ENCODE measurements at places on chromosomes 2 and 18.
A peak's percentile ranks its signal among the peaks of the same experiment; 100 is the strongest.

GRCh38 chr2:6864923-6865345 lies 773 bp downstream of the CMPK2 start:
- no peak for DNase-seq

DNA sequence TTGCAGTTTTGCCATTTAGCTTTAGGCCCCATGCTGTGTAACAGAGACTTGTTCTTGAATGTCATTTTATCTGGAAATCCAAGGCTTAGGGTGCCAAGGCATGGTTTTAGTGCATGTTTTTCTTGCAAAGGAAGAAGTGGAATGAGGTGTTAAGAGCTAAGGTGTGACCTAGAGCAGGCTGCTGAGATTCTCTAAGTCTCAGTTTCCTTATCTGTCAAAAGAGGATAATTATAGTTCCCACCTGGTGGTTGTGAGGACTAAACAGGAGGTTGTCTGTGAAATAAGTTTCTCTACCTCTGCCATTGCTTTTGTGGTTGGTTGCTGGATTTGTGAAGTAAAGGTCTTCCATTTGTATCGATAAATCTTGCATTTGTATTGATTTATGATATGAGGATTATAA lies 82.0 kb downstream of the TANC1 start:
- no peak for DNase-seq

DNA sequence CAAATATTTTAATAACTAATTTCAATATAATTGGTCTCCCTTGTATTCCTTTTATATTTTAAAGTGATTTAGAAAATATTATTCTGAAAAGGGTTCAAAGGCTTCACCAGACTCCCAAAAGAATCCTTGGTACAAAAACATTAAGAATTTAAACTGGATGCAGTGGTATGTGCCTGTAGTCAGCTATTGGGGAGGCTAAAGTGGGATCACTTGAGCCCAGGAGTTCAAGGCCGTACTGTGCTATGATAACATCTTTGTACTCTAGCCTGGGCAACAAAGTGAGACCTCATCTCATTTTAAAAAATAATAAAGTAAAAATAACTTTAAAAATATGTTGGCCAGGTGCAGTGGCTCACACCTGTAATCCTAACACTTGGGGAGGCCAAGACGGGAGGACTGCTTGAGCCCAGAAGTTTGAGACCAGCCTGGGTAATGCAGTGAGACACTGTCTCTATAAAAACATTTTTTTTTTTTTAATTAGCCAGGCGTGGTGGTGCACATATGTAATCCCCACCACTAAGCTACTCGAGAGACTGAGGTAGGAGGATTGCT lies 14.7 kb downstream of the NCL start:
- DNase-seq, result no peak

GRCh38 chr18:74116633-74117554 lies 30.7 kb downstream of the FBXO15 start:
- DNase-seq, result no peak

DNA sequence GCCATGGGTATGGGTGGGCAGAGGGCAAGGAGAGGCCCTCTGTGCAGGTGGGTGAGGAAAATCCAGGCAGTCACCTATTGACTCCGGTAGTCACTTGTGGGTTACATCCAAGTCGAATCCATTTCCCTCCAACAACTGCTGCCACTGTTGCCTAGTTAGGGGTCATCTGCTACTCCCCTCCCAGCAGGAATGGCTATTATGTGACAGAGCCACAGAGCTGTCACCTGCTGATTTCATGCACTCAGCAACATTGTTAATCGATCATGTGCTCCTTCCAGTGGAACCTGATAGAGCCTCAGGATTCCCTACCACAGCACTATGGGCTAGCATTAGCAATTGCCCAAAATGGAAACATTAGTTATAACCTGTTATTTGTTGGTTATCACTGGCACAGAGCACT lies 31.4 kb downstream of the POLR1A start:
- DNase-seq, result no peak

GRCh38 chr18:13319629-13320028 lies 101.1 kb downstream of the LDLRAD4 start:
- DNase-seq, result no peak

- no peak for DNase-seq
Observed at GRCh38 chr2:135743860-135744259, 2.2 kb downstream of the UBXN4 start.

DNA sequence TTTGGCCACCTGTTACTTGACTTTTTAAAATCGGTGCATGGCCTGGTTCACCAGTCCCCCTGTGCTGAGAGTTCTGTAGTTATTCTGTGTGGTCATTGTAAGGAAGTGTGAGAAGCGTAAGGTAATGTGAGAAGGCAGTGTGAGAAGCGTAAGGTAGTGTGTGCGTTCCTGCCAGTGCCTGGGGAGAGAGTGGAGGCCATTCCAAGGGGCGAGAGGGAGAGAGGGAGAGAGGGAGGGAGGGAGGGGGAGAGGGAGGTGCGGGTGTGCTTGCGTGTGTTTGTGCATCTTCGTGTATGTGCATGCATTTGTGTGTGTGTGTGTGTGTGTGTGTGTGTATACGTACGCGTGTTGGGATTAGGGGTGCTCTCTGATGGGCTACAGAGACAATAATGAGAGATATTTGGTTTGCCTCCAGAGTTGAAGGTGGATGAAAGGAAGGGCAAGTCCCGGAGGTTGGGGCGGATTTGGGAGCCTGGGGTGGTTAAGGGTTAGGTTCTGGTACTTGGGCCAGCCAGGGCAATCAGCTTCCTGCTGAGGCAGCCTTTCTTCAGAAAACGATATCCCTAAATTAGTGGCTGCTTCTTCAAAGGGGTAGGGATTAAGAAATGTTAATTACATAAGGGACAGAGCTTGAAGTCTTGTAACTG lies 53.7 kb downstream of the SGPP2 start:
- no peak for DNase-seq

DNA sequence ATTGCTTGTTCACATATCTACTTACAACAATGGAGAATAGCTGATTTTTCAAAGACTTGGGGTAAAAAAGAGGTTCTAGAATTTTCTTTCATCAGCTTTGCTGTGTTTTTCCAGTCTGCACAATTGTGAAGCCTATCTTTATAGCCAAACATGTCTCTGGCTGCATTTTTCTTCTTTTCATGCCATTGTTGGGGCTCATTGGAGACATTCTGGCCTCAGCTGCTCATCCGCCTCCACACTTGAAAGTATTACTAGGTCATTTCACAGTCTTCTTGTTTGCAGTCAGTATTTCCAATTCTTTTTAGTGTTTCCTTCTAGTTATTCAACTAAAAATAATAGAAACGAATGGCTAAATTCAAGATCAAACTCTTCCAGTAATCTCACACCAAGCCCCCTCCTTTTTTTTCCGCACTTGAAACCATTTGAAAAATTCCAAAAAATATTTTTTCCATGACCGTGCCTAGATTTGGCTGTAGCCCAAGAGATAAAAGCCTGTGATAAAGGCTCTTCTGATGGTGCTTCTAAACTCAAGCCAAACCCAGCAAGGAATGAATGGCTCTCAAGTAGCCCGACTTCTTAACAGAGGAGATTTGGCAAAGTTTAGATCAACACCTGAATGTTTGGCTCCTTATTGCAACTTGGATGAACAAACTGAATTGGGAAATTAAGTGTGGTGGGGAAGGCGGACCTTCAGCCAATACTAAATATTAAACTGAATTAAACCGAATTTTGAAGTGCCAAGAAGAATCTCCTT lies 103.4 kb downstream of the NRP2 start:
- no peak for DNase-seq

DNA sequence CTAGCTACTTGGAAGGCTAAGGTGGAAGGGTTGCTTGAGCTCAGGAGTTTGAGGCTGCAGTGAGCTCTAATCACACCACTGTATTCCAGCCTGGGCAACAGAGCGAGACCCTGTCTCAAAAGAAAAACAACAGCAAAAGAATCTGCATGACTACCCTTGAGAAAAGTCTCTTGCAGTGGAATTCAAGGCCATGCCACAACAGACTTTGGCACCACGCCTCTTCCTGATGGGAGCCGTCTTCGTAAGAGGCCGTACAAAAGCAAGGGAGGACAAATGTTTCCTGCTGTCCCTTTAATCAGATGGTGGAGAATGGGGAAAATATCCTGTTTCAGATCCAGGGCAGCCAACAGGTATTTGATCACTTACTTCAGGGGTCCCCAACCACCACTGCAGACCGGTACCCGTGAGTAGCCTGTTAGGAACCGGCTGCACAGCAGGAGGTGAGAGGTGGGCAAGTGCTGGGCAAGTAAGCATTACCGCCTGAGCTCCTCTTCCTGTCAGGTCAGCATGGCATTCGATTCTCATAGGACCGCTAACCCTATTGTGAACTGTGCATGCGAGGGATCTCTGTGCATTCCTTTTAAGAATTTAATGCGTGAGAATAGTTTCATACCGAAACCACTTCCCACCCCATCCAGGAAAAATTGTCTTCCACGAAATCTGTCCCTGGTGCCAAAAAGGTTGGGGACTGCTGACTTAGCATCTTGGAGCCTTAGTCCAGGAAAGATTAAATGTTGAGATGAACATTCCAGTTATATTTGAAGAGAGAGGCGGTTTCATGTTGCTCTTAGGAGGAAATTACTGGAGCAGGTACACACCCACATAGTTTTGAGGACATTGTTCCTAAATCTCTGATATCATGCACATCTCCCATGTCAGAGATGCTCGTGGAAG lies 94.4 kb upstream of the XPO1 start:
- no peak for DNase-seq

DNA sequence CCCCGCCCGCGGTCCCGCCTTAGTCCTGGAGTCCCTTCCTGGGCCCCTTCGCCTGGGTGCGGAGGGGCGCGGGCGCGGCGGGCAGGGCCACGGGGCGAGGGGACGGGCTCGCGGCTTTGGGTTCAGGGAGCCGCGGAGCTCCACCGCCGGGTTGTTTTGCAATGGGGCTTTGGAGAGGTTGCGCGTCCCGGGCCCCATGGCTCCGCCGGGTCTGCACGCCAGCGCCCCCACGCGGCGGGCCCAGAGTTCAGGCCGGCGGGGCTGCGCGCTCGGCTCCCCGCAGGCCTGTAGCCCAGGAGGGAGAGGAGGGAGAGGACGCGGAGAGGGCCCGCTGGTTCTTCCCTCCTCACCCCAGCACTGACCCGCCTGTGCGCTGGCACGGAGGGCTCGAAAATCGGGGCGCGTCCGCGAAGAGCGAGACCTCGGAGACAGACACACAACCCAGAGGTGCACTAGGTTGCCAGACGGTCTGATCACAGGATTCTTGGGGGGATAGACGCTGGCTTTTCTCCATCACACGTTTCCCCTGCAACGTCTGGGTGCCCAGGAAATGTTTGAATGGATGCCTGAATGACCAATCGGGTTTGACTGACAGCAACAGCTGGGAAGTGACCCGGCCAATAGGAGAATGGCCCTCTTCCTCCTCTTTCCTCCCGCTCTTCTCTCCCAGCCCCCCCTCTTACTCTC lies 4.9 kb upstream of the SIX2 start:
- peak; percentile 77 for DNase-seq

DNA sequence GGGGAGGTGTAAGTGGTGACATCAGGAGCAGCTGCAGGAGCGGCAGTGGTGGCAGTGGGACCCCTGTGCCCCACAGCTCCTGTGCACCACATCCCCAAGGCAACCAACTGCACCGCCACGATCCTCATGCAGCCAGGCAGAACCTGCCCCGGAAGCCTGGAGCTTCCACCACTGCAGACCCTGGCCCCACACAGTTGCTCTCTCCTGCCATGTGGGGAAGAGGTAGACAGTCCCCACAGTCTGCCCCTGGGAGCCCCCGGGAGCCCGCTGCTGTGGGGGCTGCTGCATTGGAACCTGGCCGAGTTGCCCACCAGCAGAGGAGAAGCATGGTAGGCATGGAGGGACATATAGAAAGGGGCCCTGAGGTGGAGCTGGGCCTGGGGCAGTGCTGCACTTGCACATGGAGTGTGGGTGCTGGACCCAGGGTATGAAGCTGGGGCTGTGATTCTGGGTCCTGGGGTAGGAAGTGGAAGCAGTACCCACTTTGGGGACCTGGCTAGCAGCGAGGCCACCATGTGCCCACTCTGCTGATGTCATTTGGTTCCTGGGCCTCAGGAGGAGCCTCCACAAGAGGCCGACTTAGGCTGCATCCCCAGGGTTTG lies 623.3 kb upstream of the LRRTM4 start:
- no peak for DNase-seq
